Mesothelial cell of epicardium (in vitro differentiated cells): ENCODE measurements at places on chromosomes 16 and 17.

DNA sequence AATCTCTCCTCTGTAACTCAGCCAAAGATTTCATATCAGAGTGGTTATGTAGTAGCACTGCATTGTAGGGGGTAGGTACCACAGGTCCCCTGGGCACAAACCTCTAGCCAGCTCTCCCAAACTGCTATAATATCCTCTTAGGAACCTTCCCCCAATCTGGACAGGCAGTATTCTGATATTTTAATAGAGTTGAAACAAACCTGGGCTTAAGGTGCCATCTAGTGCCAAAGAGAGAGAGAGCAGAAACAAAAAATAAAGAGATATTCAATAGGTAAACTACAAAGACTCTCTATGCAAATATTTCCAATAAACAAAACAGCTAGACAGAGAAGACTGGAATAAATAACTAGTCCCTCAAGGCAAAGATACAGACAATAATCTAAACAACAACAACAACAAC lies 1070.0 kb downstream of the CDH11 start:
- H3K4me1 ChIP-seq, result no peaks in the 10 kb centered on the region
- no peak overlapping the region for H3K27ac ChIP-seq
- no peak overlapping the region for H3K4me3 ChIP-seq
- H3K36me3 ChIP-seq, result peaks cover 8% of the 10 kb centered on the region
- no peak for DNase-seq

DNA sequence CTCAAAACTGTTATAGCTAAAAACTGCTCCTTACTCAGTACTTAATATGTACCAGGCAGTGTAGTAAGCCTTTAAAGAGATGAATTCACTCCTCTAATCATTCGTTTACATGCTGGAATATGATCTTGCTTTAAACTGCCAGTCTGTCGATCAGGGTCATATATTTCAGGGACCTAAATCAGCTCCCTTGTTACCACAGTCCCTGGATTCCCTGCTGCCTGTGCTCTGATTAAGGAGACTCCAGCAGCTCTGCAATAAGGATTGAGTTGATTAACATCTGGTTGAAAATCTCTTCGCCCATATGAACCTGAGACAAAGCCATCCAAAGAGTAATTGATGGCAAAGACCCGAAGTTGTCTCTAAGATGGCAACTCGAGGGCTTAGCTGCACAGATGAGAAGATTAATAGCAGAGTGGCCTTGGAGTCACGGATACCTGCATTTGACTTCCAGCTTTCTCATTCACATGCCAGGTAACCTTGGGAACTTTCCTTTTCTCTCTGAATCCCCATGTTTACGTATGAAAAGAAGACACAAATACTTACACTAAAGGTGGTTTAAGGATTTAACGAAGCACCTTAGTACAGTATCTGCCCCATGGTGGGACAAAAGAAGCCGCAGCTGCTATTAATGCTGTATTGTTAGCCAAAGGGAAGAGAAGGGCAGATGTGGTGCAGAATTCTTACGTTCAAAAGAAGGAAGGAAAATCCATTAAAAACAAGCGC lies 68.2 kb downstream of the VAT1L start:
- DNase-seq, result no peak
- H3K27me3 ChIP-seq, result peaks cover 1% of the 10 kb centered on the region
- peaks cover 4% of the 10 kb centered on the region for H3K4me1 ChIP-seq
- H3K27ac ChIP-seq, result no peak overlapping the region

- no peak overlapping the region for H3K27ac ChIP-seq
- no peak overlapping the region for H3K4me3 ChIP-seq
- H3K36me3 ChIP-seq, result no peaks in the 10 kb centered on the region
- no peak for DNase-seq
Observed at GRCh38 chr16:48829336-48830310, 219.6 kb upstream of the N4BP1 start.

DNA sequence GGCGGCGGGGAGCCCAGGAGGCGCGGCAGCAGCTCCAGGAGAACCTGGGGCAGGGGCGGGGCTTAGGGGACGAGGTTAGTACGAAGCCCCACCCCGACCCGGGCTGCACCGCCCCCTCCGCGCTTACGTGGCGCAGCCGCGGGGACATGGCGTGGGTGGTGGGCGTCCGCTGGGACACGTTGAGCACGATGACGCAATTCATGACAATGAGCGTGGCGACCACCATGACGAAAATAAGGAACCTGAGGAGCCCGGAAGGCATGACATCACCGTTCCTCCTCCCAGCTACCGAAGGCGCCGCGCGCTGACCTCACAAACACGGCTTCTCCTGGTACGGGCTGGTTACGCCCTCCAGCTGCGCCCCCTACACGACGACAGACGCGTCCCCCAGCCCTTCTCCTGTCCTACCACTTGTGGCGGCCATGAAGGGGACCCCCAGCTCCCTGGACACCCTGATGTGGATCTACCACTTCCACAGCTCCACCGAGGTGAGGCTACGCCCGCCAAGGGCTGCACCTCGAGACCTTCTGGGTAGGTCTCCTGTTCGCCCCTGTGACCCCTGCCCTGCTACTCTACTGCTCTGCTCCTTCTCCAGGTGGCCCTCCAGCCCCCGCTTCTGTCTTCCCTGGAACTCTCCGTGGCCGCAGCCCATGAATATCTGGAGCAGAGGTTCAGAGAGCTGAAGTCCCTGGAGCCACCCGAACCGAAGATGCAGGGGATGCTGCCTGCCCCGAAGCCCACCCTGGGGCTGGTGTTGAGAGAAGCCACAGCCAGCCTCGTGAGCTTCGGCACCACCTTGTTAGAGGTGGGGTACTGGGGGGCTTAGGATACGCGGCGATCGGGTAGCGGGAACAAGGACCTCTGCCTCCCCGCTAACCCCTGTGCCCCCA lies at the start of gene C17orf107:
C17orf107 (plus strand) TSS at position 196 of the 890 bp plus-strand sequence; CDS start at position 423, 227 bp downstream.
- H3K27me3 ChIP-seq, result no peaks in the 10 kb centered on the region
- H3K27ac ChIP-seq, result peak within 1 kb of the TSS; percentile 84
- H3K4me3 ChIP-seq, result peak within 1 kb of the TSS; percentile 69
- H3K36me3 ChIP-seq, result peaks cover 12% of the 10 kb centered on the region
- peaks cover 13% of the 10 kb centered on the region for H3K4me1 ChIP-seq

GRCh38 chr17:74987418-74987908 lies at the start of gene CDR2L:
Gene CDR2L (plus strand): TSS chr17:74987632. CDS start chr17:74988044, 412 bp downstream.
- H3K4me3 ChIP-seq, result peak within 1 kb of the TSS; percentile 85
- peaks cover 24% of the 10 kb centered on the region for H3K4me1 ChIP-seq
- H3K27ac ChIP-seq, result peak within 1 kb of the TSS; percentile 94
- peak; percentile 98 for DNase-seq
- no peaks in the 10 kb centered on the region for H3K36me3 ChIP-seq
- H3K27me3 ChIP-seq, result no peaks in the 10 kb centered on the region

- H3K27ac ChIP-seq, result no peak overlapping the region
- no peak overlapping the region for H3K4me3 ChIP-seq
- H3K27me3 ChIP-seq, result no peaks in the 10 kb centered on the region
- H3K4me1 ChIP-seq, result peaks cover 5% of the 10 kb centered on the region
- no peaks in the 10 kb centered on the region for H3K36me3 ChIP-seq
- no peak for DNase-seq
Observed at GRCh38 chr17:59722623-59723022, 15.2 kb downstream of the VMP1 start.

GRCh38 chr17:75821552-75821951 lies 22.7 kb downstream of the UNC13D start:
- no peak overlapping the region for H3K27ac ChIP-seq
- DNase-seq, result no peak
- H3K4me3 ChIP-seq, result no peak overlapping the region
- H3K36me3 ChIP-seq, result peaks cover 24% of the 10 kb centered on the region
- H3K27me3 ChIP-seq, result no peaks in the 10 kb centered on the region

DNA sequence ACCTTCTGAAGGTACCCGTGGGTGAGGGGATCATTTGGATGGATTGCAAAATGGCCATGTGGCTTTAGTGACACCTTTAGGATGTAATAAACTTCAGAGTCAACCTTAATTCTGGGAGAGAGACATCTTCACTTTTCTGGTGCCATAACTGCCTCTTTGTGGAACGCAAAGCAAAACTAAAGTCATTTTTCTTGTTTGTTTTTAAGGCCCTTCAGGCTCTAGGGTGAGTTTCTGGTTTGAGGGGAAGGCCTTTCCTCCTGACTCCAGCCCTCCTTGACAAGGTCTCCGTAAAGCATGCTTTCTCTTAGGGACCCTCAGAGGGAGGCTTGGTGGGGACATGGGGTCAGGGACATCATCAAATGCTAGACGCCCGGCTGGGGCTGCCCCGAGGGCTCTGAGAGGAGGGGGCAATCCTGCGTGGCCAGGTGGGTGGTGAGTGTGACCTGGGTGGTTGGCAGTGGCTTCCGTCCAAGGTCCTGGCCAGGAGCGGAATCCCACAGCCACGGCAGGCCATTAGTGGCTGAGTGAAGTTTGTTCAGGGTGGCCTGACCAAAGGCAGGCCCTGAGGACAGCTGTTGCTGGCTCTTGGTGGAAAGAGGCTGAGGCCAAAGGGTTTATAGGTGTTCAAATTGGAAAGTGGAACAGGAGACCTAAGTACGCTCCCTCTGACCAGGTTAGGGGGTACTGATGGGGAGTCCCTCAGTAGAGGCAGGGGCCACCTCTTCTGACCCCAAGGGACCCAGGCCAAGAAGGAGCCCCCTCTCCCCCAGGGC lies 112.2 kb downstream of the METRNL start:
- no peak overlapping the region for H3K27ac ChIP-seq
- no peaks in the 10 kb centered on the region for H3K27me3 ChIP-seq
- H3K36me3 ChIP-seq, result peaks cover 3% of the 10 kb centered on the region
- H3K4me1 ChIP-seq, result peaks cover 3% of the 10 kb centered on the region
- H3K4me3 ChIP-seq, result no peak overlapping the region

- H3K4me1 ChIP-seq, result no peaks in the 10 kb centered on the region
- no peak overlapping the region for H3K27ac ChIP-seq
- no peaks in the 10 kb centered on the region for H3K36me3 ChIP-seq
Observed at GRCh38 chr16:51710186-51710585, 559.1 kb upstream of the SALL1 start.

DNA sequence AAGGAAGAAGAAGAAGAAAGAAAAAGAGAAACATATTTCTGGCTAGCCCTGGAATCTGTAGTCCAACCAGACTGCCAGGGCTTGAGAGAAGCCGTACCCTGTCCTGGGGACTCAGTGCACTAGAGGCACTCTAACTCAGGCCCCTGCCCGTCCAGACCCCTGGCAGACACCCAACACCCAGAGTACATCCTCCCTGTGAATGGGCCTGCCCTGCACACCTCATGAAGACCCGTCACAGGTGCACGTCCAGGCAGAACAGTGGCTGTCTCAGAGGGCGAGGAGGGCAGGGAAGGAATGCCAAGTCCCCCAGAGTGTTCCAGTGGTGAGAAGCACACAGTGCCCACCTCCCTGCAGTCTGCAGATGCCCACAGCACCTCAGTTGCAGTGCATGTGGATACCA lies 23.0 kb downstream of the MPG start:
- H3K4me1 ChIP-seq, result peaks cover 2% of the 10 kb centered on the region
- no peak overlapping the region for H3K27ac ChIP-seq

DNA sequence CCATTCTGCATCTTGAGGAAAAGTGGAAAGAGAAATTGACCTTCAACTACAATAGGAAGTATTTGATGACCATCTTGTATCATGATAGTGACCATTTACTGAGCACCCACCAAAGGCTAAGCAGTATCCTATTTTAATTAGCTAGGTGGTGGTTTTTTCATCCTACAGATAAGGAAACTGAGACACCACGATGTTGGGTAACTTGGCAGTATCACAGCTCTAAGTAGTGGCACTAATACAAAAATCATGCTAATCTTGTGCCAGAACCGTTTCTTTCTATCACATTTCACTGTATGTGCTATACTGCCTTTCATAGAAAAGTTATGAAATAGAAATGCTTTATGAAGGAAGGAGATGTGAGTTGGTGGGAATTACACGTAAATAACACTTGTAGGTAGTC lies 2.3 kb downstream of the EVI2B start:
- no peak overlapping the region for H3K4me3 ChIP-seq
- peaks cover 13% of the 10 kb centered on the region for H3K4me1 ChIP-seq
- H3K27me3 ChIP-seq, result no peaks in the 10 kb centered on the region
- H3K27ac ChIP-seq, result no peak overlapping the region
- H3K36me3 ChIP-seq, result peaks cover 5% of the 10 kb centered on the region

- H3K4me3 ChIP-seq, result no peak overlapping the region
- H3K27ac ChIP-seq, result no peak overlapping the region
- no peaks in the 10 kb centered on the region for H3K36me3 ChIP-seq
- peaks cover 8% of the 10 kb centered on the region for H3K4me1 ChIP-seq
- H3K27me3 ChIP-seq, result peaks cover 16% of the 10 kb centered on the region
- no peak for DNase-seq
Observed at GRCh38 chr17:81476635-81477034, 36.0 kb downstream of the ACTG1 start.

- no peaks in the 10 kb centered on the region for H3K27me3 ChIP-seq
- DNase-seq, result no peak
- no peak overlapping the region for H3K27ac ChIP-seq
- H3K36me3 ChIP-seq, result peaks cover 12% of the 10 kb centered on the region
- peaks cover 27% of the 10 kb centered on the region for H3K4me1 ChIP-seq
Observed at GRCh38 chr16:71460236-71460635, 1.8 kb downstream of the ZNF23 start.

DNA sequence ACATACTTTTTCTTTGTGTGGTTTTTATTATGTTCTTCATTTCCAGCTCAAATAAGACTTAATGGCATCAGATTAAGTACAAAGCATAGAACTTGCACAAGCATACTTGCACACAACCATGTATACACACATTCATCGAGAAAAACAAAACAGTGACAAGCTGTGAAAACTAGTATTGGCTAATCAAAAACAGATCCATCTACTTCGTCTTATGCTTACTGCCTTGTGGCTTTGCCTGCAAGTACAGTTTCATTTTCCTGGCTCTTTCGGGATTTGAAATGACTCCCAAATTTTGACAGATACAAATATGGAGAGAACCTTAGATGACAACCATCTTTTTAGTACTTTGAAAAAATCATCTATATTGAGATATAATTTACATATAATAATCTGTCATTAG lies 338.3 kb downstream of the BCAS3 start:
- no peak overlapping the region for H3K4me3 ChIP-seq
- peaks cover 51% of the 10 kb centered on the region for H3K4me1 ChIP-seq
- H3K27ac ChIP-seq, result peak overlapping the region; percentile 39

GRCh38 chr17:34354637-34355036 lies 1.6 kb upstream of the CCL13 start:
- H3K4me1 ChIP-seq, result no peaks in the 10 kb centered on the region
- no peak overlapping the region for H3K4me3 ChIP-seq
- no peak for DNase-seq
- no peaks in the 10 kb centered on the region for H3K36me3 ChIP-seq

- no peak overlapping the region for H3K4me3 ChIP-seq
- DNase-seq, result no peak
- no peaks in the 10 kb centered on the region for H3K36me3 ChIP-seq
- H3K27ac ChIP-seq, result no peak overlapping the region
- H3K4me1 ChIP-seq, result peaks cover 30% of the 10 kb centered on the region
Observed at GRCh38 chr17:31692027-31692426, 167.0 kb downstream of the COPRS start.

DNA sequence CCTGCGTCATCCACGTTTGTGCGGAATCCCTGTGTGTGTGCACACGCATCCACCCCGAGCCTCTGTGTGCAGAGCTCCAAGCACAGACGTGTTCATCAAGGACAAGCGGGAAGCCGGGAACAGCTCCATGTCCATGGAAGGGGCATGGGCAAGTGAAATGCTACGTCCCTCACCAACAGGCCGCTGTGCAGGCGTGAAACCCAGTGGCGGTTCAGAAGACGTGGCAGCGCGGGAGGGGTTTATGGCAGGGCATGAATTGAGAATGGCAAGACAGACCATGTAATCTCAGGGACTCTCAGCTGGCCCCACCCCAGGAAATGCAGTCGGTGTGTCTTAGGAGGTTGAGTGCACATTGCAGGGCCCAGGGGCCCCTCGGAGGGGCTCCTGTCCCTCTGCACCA lies 52.7 kb downstream of the TBC1D16 start:
- H3K27ac ChIP-seq, result no peak overlapping the region
- peaks cover 23% of the 10 kb centered on the region for H3K4me1 ChIP-seq
- no peaks in the 10 kb centered on the region for H3K27me3 ChIP-seq
